ENCODE measurements at places on chromosomes 13 and 19. TPM values are rescaled to one million over a fixed set of nuclear protein-coding genes. Genes with fewer than 3 reads are reported as not detected.

The C13orf46 gene
- not detected for total RNA-seq

DNA sequence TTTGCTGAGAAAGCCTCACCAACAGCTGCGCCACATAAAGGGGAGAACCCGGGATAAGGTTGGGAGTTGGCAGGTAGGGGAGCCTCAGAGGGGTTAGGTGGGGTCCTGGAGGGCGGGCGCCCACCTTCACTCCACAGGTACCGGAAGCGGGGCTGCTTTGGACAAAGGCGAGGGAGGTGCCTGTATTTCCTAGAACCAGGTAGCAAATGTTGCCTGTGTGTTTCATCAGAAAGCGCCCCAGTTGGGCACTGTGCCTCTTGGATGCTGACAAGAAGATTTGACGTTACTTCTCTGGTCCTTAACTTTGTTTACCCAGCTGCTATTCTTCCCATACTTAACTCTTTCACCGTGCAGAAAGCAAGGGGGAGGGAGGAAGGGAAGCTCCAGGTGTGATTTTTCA is 278.9 kb downstream of the ZNF536 start:
- H3K36me3 ChIP-seq: no peaks in the 10 kb centered on the region
- no peak for DNase-seq
- no peak overlapping the region for H3K27ac ChIP-seq
- H3K4me3 ChIP-seq: no peak overlapping the region
- peaks cover 7% of the 10 kb centered on the region for H3K4me1 ChIP-seq
- H3K27me3 ChIP-seq: no peaks in the 10 kb centered on the region

DNA sequence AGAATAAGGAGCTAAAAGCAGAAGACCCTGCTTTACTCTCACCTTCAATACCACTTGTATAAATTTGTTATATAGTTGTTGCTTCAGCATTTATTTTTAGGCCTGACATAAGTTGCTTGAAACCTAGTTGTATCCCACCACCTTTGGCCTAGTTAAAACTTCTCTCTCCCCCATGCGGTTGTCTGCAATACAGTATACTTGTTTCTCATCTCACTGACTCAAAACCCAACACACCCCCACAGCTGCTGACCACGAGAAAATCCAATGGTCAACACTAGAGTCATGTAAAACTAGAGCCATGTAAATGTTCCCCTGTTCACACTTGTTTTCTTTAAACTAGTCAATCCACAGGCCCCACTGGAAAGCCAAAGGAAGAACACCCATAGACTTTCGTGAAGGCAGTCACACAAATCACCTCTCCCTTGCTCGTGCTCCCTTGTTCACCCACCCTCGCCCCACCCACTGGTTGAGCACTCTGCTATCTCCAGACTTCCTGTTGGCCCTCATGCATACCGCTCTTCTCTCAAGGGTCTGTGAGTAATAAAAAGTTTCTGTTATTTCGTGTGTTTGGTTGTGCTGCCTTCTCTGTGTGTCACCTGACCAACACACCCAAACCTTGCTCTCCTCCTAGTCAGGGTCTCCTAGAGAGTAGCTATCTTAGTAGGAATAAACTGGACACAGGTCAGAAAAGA is 12.9 kb upstream of the CCDC169 start:
- H3K4me3 ChIP-seq: no peak overlapping the region
- H3K4me1 ChIP-seq: peaks cover 14% of the 10 kb centered on the region
- H3K27ac ChIP-seq: no peak overlapping the region
- no peak for DNase-seq

DNA sequence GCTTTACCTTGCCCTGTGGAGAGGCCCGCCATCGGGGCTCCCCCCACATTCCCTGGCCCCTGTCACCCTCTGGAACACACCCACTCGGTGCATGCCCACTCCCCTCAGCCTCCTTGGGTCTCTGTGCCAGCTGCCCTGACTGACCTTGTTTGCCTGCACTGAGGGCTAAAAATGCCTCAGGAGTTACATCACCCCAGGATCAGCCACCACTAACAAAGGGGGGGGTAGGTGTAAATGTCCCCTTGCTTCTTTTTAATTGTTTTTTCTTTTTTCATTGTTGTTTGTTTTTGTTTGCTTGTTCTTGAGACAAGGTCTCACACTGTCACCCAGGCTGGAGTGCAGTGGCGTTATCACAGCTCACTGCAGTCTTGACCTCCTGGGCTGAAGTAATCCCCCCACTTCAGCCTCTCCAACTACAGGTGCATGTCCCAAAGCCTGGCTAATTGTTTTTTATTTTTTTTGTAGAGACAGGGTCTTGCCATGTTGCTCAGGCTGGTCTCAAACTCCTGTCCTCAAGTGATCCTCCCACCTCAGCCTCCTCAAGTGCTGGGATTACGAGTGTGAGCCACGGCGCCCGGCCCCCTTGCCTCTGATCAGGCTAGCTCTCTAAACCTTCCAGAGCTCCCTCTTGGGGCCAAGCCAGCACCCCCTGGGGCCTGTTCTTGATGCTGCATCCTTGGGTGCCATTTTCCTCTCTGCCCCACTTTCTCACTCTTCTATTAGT is 297.1 kb downstream of the UQCRFS1 start:
- H3K27ac ChIP-seq: no peak overlapping the region
- no peaks in the 10 kb centered on the region for H3K4me1 ChIP-seq
- no peak overlapping the region for H3K4me3 ChIP-seq
- no peaks in the 10 kb centered on the region for H3K27me3 ChIP-seq
- no peak for DNase-seq
- no peaks in the 10 kb centered on the region for H3K36me3 ChIP-seq

- no peaks in the 10 kb centered on the region for H3K27me3 ChIP-seq
- no peak overlapping the region for H3K4me3 ChIP-seq
- H3K27ac ChIP-seq: no peak overlapping the region
- H3K4me1 ChIP-seq: no peaks in the 10 kb centered on the region
- no peak for DNase-seq
Measured at GRCh38 chr19:41248895-41249294, 15.3 kb upstream of the HNRNPUL1 start.

GRCh38 chr19:18298601-18299000 is 17.2 kb upstream of the JUND start:
- no peaks in the 10 kb centered on the region for H3K27me3 ChIP-seq
- no peak for DNase-seq
- H3K4me3 ChIP-seq: no peak overlapping the region
- peaks cover 32% of the 10 kb centered on the region for H3K4me1 ChIP-seq

Measured in SJSA1 (cell line).